M059J (cell line): ENCODE measurements at places on chromosomes 4 and X. TPM values are rescaled to one million over a fixed set of nuclear protein-coding genes. Genes with fewer than 3 reads are reported as not detected.
A peak's percentile ranks its signal among the peaks of the same experiment; 100 is the strongest.

The EDA gene
- total RNA-seq = 0.30 TPM in 1 of 2 replicates, not detected in the other

The ADGRG2 gene
- not detected in 2 replicates for total RNA-seq

GRCh38 chr4:52298444-52298843 lies 247.3 kb downstream of the SPATA18 start:
- no peak for DNase-seq

The SLIT2 gene
- total RNA-seq = 8.1 and 13.3 TPM in 2 replicates

The ODAPH gene
- total RNA-seq = 0.10 TPM in 1 of 2 replicates, not detected in the other

The SPANXD gene
- total RNA-seq = 175 and 210 TPM in 2 replicates

- peak; percentile 62 for DNase-seq
Measured at GRCh38 chr4:74874753-74875367, 58.1 kb upstream of the PARM1 start.

DNA sequence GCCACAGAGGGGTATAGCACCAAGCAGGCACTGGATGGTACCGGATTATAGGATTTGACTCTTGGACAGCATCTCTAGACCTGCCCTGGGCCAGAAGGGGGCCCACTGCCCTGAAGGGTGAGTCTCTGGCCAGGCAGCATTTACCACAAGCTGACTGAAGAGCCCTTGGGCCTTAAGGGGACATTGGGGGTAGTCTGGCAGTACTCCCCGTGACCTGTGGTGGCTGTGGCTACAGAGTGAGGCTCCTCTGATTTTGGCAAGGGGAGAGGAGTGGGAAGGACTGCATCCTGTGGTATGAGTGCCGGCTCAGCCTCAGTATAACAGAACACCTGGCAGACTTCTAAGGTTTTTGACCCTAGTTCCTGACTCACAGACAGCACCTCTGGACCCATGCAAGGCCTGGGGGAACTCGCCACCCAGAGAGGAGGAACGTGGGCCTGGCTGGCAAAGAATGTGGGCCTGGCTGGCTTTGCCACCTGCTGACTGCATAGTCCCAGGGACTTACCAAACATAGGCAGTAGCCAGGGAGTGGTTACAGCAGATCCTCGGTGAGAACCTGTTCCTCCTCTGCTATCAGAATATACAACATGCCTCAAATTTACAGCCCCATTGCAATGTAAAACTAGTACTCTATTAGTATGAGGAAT lies 48.1 kb downstream of the ABCB7 start:
- DNase-seq = no peak

The F9 gene
- total RNA-seq = not detected in 2 replicates

DNA sequence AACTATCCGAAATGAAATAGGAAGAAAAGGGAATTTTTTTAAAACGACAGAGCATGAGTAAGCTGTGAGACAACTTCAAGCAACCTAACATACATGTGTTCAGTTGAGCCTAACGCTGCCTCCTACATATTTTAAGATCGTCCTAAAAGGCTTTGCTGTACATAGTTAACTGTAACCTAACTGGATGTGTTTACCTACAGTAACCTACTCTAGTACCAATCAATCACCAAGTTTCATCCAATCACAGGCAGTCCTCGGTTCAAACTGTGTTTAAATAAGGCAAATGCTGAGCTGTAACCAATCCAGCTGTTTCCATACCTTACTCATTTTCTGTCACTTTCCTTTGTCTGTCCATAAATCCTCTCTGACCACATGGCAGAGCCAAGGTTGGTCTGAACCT lies 17.1 kb downstream of the RCHY1 start:
- no peak for DNase-seq

DNA sequence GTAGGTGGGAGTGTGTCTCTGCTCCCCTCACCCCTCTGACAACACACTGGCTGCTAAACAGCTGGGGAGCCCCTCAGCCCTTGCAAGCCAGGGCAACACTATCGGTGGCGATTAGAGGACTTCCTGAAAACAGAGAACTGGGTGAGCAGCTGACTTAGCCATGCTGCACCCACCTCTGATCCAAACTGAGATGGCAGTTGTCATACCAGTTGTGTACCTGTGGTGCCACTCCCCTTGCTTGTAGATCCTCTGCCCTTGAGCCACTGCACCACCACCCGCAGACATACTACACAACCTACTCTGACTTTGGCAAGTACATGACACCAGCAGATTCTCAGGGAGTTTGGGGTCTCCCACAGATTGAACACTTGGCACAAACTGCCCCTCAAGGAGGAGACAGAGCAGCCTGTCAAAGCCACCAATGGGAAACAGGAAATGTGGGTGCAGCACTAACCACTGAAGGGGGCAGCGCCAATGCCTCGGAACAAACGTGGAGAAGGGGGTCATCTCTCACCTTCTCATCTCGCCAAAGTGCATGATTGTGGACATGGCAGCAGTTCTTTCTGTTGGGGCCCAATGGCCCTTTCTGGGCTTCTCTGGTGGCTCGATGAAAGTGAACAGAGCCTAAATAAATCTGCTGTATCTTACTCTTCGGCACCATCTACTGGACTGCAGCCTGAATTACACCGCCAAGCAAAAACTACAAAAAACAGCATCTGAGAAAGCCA lies 119.8 kb downstream of the NEK1 start:
- peak; percentile 30 for DNase-seq

DNA sequence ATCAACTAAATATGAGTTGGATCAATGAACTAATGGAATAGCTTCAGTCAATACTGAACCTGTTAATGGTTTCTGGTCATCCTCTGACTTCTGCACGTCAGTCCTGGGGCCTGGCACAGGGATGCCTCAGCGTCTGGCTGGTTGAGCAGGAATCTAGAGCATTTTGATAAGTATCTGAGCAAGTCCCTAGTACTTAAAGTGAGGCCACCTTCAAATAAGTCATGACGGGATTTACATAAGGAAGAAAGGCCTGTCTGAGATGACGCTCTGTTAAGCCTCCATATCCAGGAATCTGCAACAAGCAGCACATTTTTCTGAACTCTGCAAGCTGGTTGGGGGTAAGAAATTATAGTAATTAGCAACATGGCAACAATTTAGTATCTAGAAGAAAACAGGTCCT lies 83.2 kb upstream of the TBC1D9 start:
- DNase-seq = no peak

DNA sequence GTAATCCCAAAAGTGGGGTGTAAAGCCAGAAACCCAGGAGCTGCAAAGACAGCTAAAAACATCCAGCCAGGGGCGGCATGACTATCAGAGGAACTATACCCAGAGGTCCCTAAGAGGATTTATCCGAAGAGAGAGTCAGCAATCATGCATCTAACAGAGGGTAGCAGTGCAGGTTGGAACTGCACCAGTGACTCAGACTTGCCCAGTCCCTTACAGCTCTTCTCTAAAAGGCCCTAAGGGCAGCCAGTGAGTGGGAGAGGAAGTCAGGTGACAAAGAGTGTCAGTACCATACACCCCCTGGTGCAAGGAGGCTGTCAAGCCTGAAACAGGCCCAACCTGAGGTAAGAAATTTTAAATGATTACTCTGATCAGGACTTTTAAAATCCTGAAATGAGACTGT lies 88.1 kb downstream of the CAMK2D start:
- DNase-seq = peak; percentile 86

The L1CAM gene
- 186 and 313 TPM in 2 replicates for total RNA-seq

The RHOXF2 gene
- total RNA-seq = not detected in 2 replicates

GRCh38 chrX:149628280-149628679 lies 3.3 kb downstream of the TMEM185A start:
- DNase-seq = no peak

The ZFP42 gene
- total RNA-seq = 0.07 TPM in 1 of 2 replicates, not detected in the other

- DNase-seq = peak; percentile 68
Measured at GRCh38 chr4:101667348-101667747, 123.2 kb upstream of the BANK1 start.

GRCh38 chrX:24851780-24852179 lies 158.1 kb downstream of the POLA1 start:
- no peak for DNase-seq

DNA sequence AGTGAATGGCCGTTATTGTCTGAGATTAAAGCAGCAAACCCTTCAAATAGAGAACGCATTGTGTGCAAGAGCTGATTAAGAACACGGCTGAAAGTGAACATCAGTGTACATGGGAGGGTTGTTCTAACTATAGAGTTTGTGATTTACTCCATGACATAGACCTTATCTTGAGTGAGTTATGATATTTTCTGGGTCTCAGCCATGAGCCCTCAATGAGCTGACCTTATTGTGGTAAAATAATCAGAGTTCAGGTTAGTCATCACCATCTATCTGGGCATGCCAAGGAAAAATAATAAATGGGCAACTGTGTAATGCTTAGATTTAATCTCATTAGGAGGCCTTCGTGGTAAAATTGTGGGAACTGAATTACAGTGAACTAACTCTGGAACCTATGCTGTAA lies 33.2 kb upstream of the CLDN24 start:
- peak; percentile 93 for DNase-seq

The BRS3 gene
- total RNA-seq = not detected in 2 replicates

The PRR32 gene
- not detected in 2 replicates for total RNA-seq

- DNase-seq = no peak
Measured at GRCh38 chrX:48468247-48468671, 1.8 kb downstream of the SLC38A5 start.

The CLDN22 gene
- total RNA-seq = 0.05 TPM in 1 of 2 replicates, not detected in the other

- DNase-seq = no peak
Measured at GRCh38 chr4:9875516-9875915, 94.1 kb downstream of the DRD5 start.

The ANKRD50 gene
- total RNA-seq = 4.9 and 6.8 TPM in 2 replicates

DNA sequence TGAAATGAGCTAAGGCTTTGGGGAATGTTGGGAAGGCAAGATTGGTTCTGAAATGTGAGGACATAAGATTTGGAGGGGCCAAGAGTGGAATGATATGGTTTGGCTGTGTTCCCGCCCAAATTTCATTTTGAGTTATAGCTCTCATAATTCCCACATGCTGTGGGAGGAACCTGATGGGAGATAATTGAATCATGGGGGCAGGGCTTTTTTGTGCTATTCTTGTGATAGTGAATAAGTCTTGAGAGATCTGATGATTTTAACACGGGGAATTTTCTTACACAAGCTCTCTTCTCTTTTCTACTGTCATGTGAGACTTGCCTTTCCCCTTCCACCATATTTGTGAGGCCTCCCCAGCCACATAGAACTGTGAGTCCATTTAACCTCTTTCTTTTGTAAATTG lies 157.6 kb upstream of the C1QTNF7 start:
- no peak for DNase-seq

- no peak for DNase-seq
Measured at GRCh38 chr4:183860731-183861130, 44.4 kb upstream of the STOX2 start.

GRCh38 chrX:1334854-1335253 lies 1.7 kb upstream of the IL3RA start:
- no peak for DNase-seq

- DNase-seq = peak; percentile 45
Measured at GRCh38 chr4:133146574-133147241, 2.4 kb upstream of the PCDH10 start.

DNA sequence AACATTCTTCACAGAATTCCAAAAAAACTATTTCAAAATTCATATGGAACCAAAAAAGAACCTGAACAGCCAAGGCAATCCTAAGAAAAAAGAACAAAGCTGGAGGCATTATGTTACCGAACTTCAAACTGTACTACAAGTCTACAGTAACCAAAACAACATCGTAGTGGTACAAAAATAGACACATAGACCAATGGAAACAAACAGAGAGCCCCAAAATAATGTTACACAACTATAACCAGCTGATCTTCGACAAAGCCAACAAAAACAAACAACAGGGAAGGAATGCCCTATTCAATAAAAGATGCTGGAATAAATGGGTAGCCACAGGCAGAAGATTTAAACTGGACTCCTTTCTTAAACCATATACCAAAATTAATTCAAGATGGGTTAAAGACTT lies 1189.6 kb downstream of the PCDH18 start:
- no peak for DNase-seq

GRCh38 chr4:8156617-8157016 lies 2.0 kb downstream of the ABLIM2 start:
- DNase-seq = no peak

The NAT8L gene
- 0.05 TPM in 1 of 2 replicates, not detected in the other for total RNA-seq

- no peak for DNase-seq
Measured at GRCh38 chr4:54941994-54942552, 183.3 kb downstream of the KDR start.

DNA sequence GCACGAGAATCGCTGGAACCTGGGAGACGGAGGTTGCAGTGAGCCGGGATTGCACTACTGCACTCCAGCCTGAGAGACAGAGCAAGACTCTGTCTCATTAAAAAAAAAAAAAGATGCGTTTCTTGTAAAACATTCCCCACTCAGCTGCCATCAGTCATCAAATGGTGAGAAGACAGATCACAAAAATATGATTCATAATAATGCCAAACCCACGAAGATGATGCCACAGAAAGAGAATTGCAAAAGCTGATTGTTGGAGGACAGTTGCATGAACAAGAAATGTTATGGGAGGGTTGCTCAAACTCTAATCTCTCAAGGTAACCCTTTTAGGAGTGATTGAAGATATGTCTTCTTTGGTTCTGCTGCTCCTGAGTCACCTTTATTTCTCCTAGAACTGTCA lies 21.4 kb upstream of the SMIM14 start:
- DNase-seq = no peak

The PPP4R3C gene
- total RNA-seq = 0.20 and 0.30 TPM in 2 replicates

DNA sequence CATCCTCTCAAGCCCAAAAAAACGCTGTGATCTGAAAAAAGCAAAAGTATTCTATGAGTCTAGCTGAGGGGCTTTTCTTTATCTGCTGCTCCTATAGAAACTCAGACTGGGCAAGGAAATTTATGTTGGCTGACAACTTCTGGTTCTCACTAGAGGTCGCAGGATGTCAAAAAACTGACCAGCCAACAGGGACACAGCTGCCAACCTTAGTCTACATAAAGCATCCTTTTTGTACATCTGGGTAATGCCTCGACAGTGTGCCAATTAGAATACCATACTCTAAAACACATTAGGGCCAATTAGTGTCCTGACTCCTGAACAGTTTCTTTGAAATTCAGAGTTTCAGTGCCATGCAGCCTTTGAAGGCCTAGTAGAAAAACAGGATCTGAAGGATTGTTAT lies 8.8 kb upstream of the TLL1 start:
- DNase-seq = peak; percentile 41

DNA sequence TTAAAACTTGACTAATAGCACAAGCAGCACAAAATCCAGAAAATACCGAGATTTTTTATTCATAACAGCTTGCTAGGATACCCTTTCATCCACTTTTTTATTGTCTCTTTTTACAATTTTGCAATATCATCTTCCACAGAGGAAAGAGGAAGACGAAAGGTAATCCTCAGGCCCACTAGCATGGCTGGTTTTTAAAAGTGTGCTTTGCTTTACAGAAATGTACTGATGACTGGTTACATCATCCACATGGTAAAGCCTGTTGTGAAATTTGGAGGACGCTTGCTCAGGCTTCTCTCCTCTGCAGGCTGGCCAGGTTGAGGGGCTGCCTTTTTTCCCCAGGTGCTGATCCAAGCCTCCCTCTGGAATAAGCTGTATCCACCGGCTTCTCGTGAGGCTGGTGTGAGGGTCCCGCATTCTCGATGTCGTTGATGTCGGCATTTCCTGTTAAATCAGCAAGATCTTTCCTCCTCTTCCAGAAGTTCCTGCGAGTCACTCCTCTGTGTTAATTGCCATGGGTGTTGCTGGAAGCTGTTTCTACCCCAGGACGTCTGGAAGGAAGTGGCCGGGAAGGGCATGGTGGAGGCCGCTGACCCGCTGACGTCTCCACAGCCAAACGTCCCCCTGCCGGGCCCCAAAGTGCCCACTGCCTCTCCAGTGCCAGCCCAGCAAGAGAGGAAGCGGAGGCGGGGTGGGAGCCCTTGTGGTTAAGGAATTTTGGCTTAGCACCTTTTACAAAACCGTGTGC lies 5.8 kb upstream of the DGKQ start:
- DNase-seq = no peak

The FGG gene
- not detected in 2 replicates for total RNA-seq

The MAPK10 gene
- 0.52 and 2.3 TPM in 2 replicates for total RNA-seq
